Left lung (tissue), 14 donors: ENCODE measurements at places on chromosomes 2 and 18. TPM values are rescaled to one million over a fixed set of nuclear protein-coding genes. Genes with fewer than 3 reads are reported as not detected.
A peak's percentile ranks its signal among the peaks of the same experiment; 100 is the strongest.

DNA sequence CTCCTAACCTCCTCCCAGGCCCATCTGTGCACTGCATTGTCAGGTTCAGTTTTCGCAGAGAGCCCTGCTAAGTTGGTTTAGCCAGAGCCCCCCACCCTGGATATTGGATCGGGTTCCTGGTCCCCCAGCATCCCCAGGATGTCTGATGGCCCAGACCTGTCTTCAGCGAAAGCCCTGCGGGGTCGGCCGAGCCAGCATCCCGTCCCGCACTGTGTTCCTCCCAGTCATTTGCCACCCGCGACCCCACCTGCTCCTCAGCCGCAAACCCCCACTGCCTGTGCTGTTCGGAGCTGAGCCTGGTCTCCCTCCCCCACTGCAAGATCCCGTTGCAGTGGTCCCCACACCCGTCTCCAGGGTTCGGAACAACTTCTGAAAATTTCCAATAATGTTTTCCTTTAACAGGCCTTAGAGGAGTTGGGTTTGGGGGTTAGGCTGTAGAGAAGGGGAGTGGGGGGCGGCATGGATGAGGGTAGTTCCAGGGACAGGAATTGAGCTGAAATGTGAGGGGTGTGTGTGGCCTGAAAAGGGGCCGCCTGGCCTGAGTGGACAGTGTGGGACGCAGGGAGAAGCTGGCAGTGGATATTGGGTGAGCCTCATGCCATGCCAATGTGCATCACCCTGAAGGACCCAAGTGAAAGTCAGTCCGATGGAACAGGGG, 1.6 kb upstream of the COPS9 start:
- peaks cover 6% of the 10 kb centered on the region for H3K4me1 ChIP-seq
- DNase-seq, result no peak
- no peak overlapping the region for H3K4me3 ChIP-seq
- H3K27me3 ChIP-seq, result peaks cover 37% of the 10 kb centered on the region
- H3K36me3 ChIP-seq, result peaks cover 12% of the 10 kb centered on the region
- H3K27ac ChIP-seq, result no peak overlapping the region

- H3K4me3 ChIP-seq, result peak overlapping the region; percentile 57
- H3K36me3 ChIP-seq, result no peaks in the 10 kb centered on the region
- H3K4me1 ChIP-seq, result no peaks in the 10 kb centered on the region
- peaks cover 38% of the 10 kb centered on the region for H3K27me3 ChIP-seq
- peak overlapping the region; percentile 74 for H3K27ac ChIP-seq
- no peak for DNase-seq
Observed at GRCh38 chr2:218782528-218782844, 539 bp downstream of the CYP27A1 start.

The TUBA3E gene
- total RNA-seq, result not detected

The SLC30A3 gene
- 0.39 TPM for total RNA-seq

- no peak for DNase-seq
- no peaks in the 10 kb centered on the region for H3K4me1 ChIP-seq
- H3K36me3 ChIP-seq, result no peaks in the 10 kb centered on the region
- no peaks in the 10 kb centered on the region for H3K27me3 ChIP-seq
Observed at GRCh38 chr18:75760208-75760607, 332.7 kb upstream of the SMIM21 start.

DNA sequence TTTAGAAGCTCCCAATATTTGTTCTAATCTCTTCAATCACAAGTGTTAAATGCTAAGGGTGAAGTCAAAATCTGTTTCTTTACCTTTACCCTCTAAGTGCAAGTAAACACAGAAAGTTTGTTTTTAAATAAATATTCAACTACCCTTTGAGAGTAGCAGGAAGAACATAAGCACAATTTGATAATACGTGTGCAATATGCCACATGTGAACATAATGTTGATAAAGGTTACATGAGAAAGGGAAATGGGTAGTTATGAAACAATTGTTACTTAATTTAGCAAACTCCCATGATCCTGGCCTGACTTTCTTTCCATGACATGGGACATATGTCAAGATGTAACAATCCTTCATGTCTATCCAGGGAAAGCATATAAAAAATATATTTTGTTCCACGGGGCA, 7.1 kb downstream of the SPRED2 start:
- no peaks in the 10 kb centered on the region for H3K36me3 ChIP-seq
- H3K4me1 ChIP-seq, result peaks cover 9% of the 10 kb centered on the region
- DNase-seq, result no peak
- H3K27ac ChIP-seq, result no peak overlapping the region

GRCh38 chr18:79458917-79459803, 63.4 kb downstream of the NFATC1 start:
- peaks cover 3% of the 10 kb centered on the region for H3K4me1 ChIP-seq
- peak overlapping the region; percentile 78 for H3K27ac ChIP-seq
- H3K4me3 ChIP-seq, result no peak overlapping the region
- no peak for DNase-seq
- no peaks in the 10 kb centered on the region for H3K27me3 ChIP-seq
- no peaks in the 10 kb centered on the region for H3K36me3 ChIP-seq

DNA sequence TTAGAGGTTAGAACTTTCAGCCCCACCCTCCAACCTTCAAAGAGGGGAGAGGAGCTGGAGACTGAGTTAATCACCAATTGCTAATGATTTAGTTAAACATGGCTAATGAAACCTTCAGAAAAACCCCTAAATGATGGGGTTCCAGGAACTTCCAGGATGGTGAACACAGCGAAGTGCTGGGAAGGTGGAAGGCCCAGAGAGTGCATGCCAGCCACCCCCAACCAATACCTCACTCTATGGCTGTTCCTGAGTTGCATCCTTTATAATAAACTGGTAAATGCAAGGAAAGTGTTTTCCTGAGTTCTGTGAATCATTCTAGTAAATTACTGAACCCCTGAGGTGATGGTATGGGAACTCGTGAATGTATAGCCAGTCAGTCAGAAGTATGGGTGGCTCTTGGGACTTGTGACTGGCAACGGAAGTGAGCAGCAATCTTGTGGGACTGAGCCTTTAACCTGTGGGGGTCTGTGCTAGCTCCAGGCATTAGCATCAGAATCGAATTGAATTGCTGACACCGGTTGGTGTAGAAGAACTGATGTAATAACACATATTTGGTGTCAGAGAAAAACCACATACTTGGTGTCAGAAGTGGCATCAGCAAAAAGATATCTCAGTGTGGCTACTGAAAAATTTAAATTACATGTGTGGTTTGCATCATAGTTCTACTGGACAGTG, 37.4 kb downstream of the NPHP1 start:
- H3K4me3 ChIP-seq, result no peak overlapping the region
- no peaks in the 10 kb centered on the region for H3K36me3 ChIP-seq
- DNase-seq, result no peak
- H3K27ac ChIP-seq, result no peak overlapping the region
- no peaks in the 10 kb centered on the region for H3K27me3 ChIP-seq

The TEKT4 gene
- 1.8 TPM for total RNA-seq

DNA sequence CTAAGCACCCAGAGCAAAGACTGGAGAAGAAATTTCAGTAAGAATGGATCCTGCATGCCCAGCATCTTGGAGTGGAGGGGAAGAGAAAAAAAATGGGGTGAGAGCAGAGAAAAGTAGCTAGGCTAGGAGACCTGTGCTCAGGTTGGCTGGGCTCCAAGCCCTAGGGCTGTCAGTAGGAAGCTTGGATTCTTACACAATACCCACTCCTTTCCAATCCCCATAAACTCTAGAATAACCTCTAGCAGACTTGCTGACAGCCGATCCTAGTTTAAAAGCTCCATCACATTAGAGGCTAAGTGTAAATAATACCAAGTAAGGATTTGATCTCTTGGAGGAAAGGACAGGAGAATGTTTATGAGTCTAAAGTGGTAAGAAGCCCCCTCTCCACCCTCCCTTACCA, 46.2 kb upstream of the NABP1 start:
- no peak for DNase-seq
- no peaks in the 10 kb centered on the region for H3K27me3 ChIP-seq
- no peak overlapping the region for H3K4me3 ChIP-seq

- no peak overlapping the region for H3K4me3 ChIP-seq
- H3K27me3 ChIP-seq, result no peaks in the 10 kb centered on the region
- DNase-seq, result no peak
- no peaks in the 10 kb centered on the region for H3K4me1 ChIP-seq
- H3K36me3 ChIP-seq, result no peaks in the 10 kb centered on the region
Observed at GRCh38 chr18:1047406-1047805, 142.7 kb downstream of the ADCYAP1 start.

DNA sequence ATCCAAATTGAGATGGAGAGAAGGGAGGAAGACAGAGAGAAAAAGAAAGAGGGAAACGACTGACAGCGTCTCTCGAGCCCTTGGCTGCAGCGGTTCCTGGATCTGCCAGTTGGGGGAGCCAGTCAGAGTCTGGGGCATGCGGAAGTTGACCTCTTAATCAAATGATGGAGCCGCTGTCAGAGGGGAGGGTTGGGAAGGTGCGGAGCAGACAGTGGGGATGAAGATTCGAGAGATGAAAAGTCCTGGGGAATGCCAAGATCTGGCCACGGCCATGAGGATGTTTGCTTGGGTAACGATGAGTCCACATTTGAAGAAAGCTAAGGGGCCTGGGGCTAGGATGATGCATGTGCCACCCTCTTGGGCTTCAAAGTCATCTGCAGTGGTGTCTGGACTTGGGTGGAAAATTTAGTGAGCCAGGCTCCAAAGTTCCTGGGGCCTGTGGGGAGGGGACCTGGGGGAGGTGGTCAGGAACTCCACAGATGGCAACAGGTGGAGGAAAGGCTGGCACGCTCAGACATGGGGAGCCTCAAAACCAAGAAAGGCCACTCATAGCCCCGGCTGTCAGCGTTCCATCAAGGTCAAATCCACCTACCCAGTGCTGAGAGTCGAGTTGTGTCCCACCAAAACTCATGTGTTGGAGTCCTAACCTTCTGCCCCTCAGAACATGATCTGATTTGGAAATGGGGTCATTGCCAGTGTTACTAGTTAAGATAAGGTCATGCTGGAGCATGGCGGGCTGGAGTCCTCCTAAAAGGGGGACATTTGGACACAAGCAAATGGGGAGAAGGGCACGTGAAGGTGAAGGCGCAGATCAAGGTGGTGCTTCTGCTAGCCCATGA, 200.1 kb downstream of the NDUFA10 start:
- peak; percentile 8 for DNase-seq
- H3K4me3 ChIP-seq, result no peak overlapping the region
- H3K36me3 ChIP-seq, result no peaks in the 10 kb centered on the region
- no peaks in the 10 kb centered on the region for H3K4me1 ChIP-seq
- no peaks in the 10 kb centered on the region for H3K27me3 ChIP-seq

DNA sequence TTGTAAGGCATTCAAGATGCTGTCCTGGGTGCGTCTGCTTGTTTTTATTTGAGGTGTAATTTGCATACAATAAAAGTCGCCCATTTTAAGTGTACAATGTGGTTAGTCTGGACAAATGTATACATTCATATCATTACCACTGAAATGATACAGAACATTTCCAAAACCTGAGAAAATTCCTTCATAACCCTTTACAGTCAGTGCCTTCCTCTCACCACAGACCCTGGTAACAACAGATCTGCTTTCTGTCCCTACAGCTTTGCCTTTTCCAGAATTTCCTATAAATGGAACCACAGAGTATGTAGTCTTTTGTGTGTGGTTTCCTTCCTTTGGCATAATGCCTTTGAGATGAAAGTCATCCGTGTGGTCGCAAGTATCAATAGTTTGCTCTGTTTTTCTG, 45.8 kb upstream of the NFU1 start:
- no peak overlapping the region for H3K4me3 ChIP-seq
- H3K27me3 ChIP-seq, result no peaks in the 10 kb centered on the region
- no peaks in the 10 kb centered on the region for H3K36me3 ChIP-seq
- DNase-seq, result no peak
- no peaks in the 10 kb centered on the region for H3K4me1 ChIP-seq

The UBXN2A gene
- total RNA-seq, result 13.4 TPM

- H3K27me3 ChIP-seq, result no peaks in the 10 kb centered on the region
Observed at GRCh38 chr2:120634533-120634932, 101.1 kb upstream of the GLI2 start.

DNA sequence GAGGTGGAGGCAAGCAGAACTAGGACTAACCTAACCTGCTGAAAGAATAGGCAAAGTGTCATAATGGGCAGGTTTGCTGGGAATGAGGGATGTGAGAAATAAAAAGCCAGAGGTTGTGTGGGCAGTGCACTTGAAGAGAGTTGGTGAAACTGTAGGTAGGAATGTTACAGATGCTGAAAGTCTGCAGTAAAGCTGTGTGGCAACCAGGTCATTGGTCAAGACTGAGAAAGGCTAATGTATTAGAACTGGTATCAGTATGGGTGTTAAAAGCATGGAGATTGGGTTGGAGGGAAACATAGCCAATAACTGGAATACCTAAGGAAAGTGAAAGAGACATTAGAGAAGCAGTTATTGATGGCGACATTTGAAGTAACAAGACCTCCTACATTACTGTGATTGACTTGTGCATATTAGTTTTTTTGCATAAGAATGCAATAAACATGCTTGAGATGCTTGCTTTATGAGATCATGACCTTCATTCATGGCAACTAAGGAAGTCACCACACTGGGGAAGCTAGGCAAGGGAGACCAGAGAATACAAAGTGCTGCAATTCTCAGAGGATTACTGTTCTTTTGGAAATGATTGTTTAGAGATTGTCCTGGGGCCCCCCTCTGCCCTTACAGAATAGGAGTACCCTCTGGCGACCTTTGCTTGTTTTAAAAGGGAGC, 11.8 kb downstream of the GULP1 start:
- DNase-seq, result no peak
- H3K27me3 ChIP-seq, result no peaks in the 10 kb centered on the region
- H3K4me1 ChIP-seq, result no peaks in the 10 kb centered on the region
- H3K4me3 ChIP-seq, result no peak overlapping the region

- no peaks in the 10 kb centered on the region for H3K4me1 ChIP-seq
- no peaks in the 10 kb centered on the region for H3K36me3 ChIP-seq
- no peak overlapping the region for H3K27ac ChIP-seq
- DNase-seq, result no peak
- no peak overlapping the region for H3K4me3 ChIP-seq
- no peaks in the 10 kb centered on the region for H3K27me3 ChIP-seq
Observed at GRCh38 chr2:142502402-142502801, 371.6 kb upstream of the LRP1B start.
